ENCODE measurements at places on chromosomes 4 and X. TPM values are rescaled to one million over a fixed set of nuclear protein-coding genes. Genes with fewer than 3 reads are reported as not detected.
A peak's percentile ranks its signal among the peaks of the same experiment; 100 is the strongest.

- peaks cover 9% of the 10 kb centered on the region for H3K27me3 ChIP-seq
- DNase-seq = no peak
- H3K4me1 ChIP-seq = peaks cover 2% of the 10 kb centered on the region
- H3K27ac ChIP-seq = no peak overlapping the region
These were observed 19.1 kb upstream of the KIAA0232 start for GRCh38 chr4:6763330-6763851.

- no peaks in the 10 kb centered on the region for H3K36me3 ChIP-seq
- H3K27ac ChIP-seq = no peak overlapping the region
- no peak overlapping the region for H3K4me3 ChIP-seq
- DNase-seq = no peak
These were observed 113.0 kb downstream of the NHS start for GRCh38 chrX:17488036-17488435.

DNA sequence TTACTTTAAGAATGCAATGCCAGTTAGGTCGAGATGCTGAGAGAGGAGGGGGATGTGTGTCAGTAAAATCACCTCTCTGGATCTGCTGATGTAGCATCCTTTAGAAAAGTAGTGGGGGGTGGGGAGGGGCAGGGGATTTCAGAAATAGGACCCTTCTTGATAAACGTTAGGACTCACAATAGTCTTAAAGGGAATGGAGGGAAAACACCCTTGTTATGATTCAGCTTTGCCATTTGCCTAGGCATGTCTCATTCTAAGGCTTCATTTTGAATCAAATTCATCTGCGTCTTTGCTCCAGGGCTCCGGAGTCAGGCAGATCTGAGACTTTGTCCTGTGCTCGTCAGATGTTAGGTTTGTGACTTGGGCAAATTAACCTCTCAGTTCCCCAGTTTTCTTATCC, 879 bp downstream of the SH2D1A start:
- peaks cover 18% of the 10 kb centered on the region for H3K36me3 ChIP-seq
- H3K27me3 ChIP-seq = no peaks in the 10 kb centered on the region
- H3K4me3 ChIP-seq = peak overlapping the region; percentile 94
- H3K4me1 ChIP-seq = peaks cover 41% of the 10 kb centered on the region
- no peak for DNase-seq

DNA sequence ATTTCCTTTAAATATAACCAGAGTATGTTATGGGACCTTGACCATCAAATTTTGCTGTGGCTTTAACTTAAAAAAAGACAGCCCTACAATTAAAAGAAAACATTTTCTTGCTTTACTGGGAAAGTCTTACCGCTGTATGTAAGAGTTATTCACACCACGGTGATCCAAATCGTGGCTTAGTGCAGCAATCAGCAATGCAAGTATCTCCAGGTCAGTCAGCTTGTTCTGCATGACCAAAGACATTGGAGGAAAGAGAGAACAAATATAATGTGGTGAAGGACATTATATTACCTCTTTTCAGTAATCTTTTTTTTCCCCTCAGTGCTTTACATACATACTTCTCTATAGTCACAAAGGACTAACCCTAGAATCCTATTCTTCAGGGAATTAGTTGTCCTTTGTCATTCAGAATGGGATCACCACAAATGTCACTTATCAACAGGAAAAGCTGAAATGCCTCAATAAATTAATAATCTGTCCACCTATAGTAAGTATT, 109.6 kb downstream of the PDE5A start:
- DNase-seq = no peak
- H3K27ac ChIP-seq = no peak overlapping the region
- H3K4me3 ChIP-seq = no peak overlapping the region
- no peaks in the 10 kb centered on the region for H3K27me3 ChIP-seq

The TLR6 gene
- total RNA-seq = 0.48 TPM

The KIAA1210 gene
- not detected for total RNA-seq

The USP17L22 gene
- not detected for total RNA-seq

The FAAH2 gene
- total RNA-seq = 2.9 TPM

The RAB40AL gene
- not detected for total RNA-seq

The CT55 gene
- total RNA-seq = not detected
